ENCODE measurements at places on chromosomes 7 and 10.

- DNase-seq = no peak
Observed at GRCh38 chr7:91266067-91266688, 1.9 kb downstream of the FZD1 start.

GRCh38 chr7:20737840-20738448 is 48.7 kb downstream of the SP8 start:
- no peak for DNase-seq

DNA sequence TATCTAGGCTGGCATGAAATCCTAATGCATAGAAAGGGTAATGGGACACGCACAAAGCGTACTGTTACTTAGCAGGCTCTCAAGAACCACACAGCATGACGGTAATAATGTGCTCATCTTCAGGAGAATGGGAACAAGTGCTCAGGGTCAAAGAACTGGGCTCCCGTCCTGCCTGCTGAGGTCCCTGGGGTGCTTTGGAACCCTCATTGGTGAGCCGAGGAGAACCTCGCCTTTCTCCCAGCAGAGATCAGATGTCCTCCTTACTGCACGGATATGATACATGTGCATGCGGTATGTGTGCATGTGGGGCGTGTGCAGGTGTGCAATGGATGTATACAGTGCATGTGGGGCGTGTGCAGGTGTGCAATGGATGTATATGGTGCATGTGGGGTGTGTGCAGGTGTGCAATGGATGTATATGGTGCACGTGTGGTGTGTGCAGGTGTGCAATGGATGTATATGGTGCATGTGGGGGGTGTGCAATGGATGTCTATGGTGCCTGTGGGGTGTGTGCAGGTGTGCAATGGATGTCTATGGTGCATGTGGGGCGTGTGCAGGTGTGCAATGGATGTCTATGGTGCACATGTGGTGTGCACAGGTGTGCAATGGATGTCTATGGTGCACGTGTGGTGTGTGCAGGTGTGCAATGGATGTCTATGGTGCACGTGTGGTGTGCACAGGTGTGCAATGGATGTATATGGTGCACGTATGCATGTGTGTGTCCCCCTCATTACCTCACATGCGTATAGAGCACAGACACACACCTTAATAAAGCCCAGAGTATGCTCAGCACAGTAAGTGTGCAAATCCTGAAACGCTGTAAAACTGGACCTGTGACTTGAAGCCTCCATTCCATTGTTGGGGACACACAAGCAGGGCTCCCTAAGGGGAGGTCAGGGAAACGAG is 336.3 kb downstream of the PTPRN2 start:
- no peak for DNase-seq

GRCh38 chr10:122655524-122656307 is 43.9 kb downstream of the C10orf120 start:
- DNase-seq = no peak

GRCh38 chr10:13354783-13355182 is 6.7 kb upstream of the SEPHS1 start:
- no peak for DNase-seq

DNA sequence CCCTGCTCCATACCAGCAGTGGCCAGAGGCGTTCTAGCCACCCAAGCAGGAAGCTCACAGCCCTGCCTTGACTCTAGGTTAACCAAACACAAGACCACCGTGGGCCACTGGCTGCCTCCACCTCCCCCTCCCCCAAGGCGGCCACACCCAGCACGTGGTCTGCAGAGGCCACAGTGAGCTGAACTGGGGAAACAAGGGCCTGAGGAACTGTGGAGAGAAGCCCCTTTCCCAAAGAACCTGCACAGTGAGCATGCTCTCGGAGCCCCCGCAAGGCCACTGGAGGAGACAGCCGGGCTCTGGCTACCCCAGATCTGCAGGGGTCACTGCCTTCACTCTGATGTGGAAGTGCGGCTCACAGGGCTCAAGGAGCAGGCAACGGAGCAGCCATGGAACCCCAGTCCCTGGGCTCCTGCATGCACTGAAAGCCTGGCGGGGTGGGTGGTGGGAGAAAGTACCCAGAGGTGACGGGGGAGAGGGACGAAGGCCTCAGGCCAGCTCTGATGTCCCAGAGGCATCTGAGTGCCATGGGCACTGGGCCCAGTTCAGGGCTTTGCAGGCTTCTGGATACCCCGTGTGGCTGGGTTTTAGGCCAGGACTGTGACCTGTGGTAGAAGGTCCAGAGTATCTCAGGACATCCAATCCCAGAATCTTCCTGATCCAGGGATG is 189.2 kb downstream of the EBF3 start:
- no peak for DNase-seq

- DNase-seq = no peak
Observed at GRCh38 chr10:129373231-129373630, 93.8 kb upstream of the MGMT start.

- DNase-seq = no peak
Observed at GRCh38 chr7:142422621-142423020, 164.8 kb upstream of the PRSS58 start.

GRCh38 chr10:127148066-127148932 is 48.1 kb downstream of the INSYN2A start:
- DNase-seq = no peak

DNA sequence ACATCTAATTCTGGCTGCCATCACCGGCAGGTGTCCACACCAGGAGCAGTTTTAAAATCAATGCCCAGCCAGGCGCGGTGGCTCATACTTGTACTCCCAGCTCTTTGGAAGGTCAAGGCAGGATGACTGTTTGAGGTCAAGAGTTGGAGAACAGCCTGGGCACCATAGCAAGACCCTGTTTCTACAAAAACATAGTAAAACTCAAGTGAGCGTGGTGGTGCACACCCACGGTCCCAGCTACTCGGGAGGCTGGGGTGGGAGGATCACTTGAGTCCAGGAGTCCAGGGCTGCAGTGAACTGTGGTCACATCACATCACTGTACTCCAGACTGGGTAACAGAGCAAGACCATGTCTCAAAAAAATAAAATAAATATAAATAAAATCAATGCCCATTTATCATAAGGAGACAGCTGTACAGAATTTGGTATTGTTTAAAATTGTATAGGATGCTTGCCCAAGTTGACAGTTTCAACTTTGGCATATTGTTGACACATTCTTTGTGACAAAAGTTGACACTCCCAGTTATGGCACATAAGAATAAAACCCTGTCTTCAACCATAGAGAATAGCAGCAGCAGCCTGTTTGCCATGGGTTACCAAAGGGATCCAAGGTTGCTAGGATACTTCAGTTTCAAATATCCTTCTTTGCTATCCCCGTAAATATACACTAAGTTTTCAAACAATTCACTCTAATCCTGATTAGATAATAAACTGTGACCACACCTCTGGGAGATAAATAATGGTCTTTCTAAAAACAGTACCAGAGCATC is 193.0 kb downstream of the FAM107B start:
- no peak for DNase-seq
